ENCODE measurements at places on chromosomes 1 and 21.

GRCh38 chr21:25175938-25176337 lies 431.3 kb downstream of the MRPL39 start:
- no peak overlapping the region for H3K4me3 ChIP-seq
- H3K27me3 ChIP-seq, result no peaks in the 10 kb centered on the region
- H3K36me3 ChIP-seq, result no peaks in the 10 kb centered on the region
- no peaks in the 10 kb centered on the region for H3K4me1 ChIP-seq
- no peak for DNase-seq

DNA sequence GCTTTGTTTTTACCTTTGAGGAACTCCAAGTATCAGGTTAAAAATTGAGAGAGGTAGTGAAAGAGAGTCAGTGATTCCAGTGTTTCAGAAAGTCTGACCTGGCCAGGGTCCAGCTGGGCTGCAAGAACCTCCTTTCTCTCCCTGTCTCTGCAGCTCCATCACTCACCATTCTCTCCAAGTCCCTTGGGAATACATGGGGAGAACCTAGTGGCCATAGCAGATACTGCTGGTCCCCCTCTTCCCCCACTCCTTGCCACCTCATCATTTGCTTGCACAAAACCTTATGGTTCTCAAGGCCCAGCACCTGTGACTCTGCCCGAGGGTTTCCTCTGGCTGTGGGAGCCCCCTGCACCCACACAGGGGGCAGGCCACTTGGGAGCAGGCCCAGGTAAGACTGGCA lies 279.5 kb downstream of the KIF26B start:
- peaks cover 14% of the 10 kb centered on the region for H3K4me1 ChIP-seq
- no peak for DNase-seq
- peaks cover 2% of the 10 kb centered on the region for H3K27me3 ChIP-seq
- no peak overlapping the region for H3K4me3 ChIP-seq

DNA sequence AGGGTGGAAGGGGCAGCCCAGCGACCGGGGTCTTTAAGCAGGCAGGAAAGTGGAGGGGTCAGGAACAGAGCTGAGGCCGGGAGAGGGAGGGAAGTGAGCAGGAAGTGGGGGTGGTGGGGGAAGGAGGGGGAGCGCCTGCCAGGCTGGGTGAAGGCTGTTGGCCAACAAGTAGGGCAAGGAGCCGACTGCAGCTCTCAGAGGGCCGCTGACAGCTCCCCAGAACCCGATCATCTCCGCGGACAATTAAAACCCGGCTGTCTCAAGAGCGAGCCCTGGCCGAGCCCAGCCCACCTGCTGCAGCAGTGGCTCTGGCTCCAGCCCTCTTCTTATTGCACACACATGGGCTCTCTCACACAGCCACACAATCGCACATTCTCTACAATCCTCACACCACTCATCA lies 51.6 kb downstream of the GRIK3 start:
- peaks cover 24% of the 10 kb centered on the region for H3K4me1 ChIP-seq
- no peak overlapping the region for H3K27ac ChIP-seq
- no peak for DNase-seq
- no peak overlapping the region for H3K4me3 ChIP-seq
- H3K27me3 ChIP-seq, result peaks cover 23% of the 10 kb centered on the region

DNA sequence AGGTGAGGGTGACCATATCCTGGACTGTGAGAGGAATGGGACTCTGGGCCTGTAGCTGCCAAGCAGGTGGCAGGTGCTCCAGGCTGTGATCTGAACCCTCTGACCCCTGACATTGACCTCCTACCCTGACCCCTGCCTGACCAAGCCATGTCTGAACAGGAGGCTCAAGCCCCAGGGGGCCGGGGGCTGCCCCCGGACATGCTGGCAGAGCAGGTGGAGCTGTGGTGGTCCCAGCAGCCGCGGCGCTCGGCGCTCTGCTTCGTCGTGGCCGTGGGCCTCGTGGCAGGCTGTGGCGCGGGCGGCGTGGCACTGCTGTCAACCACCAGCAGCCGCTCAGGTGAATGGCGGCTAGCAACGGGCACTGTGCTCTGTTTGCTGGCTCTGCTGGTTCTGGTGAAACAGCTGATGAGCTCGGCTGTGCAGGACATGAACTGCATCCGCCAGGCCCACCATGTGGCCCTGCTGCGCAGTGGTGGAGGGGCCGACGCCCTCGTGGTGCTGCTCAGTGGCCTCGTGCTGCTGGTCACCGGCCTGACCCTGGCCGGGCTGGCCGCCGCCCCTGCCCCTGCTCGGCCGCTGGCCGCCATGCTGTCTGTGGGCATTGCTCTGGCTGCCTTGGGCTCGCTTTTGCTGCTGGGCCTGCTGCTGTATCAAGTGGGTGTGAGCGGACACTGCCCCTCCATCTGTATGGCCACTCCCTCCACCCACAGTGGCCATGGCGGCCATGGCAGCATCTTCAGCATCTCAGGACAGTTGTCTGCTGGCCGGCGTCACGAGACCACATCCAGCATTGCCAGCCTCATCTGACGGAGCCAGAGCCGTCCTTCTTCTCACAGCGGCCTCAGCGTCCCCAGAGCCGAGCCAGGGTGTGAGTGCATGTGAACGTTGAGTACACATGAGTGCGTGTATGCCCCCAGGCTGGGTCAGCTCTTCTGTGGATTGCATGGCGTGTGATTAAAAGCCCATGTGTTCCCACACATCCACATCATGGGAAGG lies 3.1 kb downstream of the TMEM125 start:
- H3K27ac ChIP-seq, result peak overlapping the region; percentile 27
- peaks cover 18% of the 10 kb centered on the region for H3K27me3 ChIP-seq
- DNase-seq, result no peak
- H3K4me1 ChIP-seq, result peaks cover 11% of the 10 kb centered on the region

Data from neural crest cell (in vitro differentiated cells).